ENCODE measurements at places on chromosomes 1 and 21.

DNA sequence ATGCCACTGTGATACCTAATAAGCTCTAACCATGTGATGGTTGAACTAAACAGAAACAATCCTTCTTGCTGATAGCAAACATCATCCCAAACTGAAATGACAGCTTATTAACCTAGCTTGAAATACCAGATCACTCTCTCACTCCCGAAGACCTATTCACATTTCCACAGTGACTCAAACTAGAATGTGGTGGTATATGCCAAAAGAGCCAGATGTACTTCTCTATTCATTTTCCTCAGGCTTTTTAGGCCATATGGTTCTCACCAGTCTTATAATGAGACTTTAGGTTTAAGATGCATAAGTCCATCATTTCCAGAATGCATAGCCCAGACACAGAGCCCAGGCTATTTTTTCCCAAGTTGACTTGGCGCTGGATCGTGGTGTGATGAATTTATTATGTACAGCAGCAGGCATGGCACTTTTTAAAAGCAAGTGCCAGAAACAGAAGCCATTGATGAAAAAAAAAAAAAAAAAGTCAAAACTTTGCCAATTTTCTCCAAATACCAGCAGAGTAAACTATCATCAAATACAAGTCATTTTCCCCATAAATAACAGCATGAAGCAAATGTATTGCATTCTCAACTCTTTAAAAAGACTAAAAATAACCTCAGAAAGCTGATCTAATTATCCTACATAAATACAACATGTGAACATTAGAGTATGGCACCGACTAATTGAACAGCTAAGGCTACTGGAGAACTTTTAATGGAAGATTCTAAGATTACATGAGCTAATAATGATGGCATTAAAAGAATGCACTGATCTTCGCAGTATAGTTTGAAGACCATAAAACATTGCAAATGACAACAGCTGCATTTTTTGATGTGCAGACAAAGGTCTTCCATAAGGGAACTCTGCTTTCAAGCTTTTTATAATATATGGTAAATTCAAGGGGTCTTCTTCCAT, 365.4 kb downstream of the LRRIQ3 start:
- DNase-seq = no peak

DNA sequence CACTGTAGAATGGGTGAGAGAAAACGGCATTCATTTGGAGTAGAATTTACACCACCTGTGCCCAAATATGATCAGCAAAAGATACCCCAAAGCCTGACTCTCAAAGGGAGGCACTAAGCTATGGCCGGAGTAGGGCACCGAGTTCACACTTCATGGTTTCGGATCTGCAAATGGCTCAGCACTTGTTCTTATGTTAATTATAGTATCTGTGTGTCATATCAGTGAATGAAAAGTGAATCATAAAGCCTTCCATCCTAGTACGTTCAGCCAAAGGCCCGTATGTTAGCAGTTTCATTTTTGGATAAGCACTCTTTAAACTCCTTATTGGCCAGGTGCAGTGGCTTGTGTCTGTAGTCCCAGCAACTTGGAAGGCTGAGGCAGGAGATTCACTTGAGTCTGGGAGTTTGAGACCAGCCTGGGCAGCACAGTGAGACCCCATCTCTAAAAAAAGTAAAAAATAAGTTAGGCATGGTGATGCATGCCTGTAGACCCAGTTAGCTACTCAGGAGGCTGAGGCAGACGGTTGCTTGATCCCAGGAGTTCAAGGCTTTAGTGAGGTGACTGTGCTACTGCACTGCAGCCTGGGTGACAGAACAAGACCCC, 4.9 kb upstream of the CORT start:
- DNase-seq = no peak

DNA sequence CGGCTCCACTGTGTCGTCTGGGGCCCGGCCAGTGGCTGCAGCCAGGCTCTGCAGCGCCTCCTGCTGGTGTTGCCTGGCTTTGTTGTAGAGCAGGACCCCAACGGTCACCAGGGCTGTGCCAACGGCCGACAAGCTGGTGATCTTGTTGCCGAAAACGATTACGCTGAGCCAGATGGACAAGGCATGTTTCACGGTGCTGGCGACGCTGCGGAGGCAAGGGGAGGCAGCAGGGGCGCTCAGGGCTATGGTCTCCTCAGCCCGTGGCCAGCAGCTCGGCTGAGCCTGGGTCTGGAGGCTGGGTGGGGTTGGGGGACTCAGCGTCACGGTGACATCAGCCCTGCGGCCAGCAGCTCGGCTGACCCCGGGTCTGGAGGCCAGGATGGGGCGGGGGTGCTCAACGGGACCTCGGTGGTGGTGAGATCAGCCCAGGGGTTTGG, 7.0 kb upstream of the CDK11B start:
- DNase-seq = peak; percentile 27

- DNase-seq = no peak
These were observed 1.2 kb downstream of the STPG1 start for GRCh38 chr1:24412408-24412807.

DNA sequence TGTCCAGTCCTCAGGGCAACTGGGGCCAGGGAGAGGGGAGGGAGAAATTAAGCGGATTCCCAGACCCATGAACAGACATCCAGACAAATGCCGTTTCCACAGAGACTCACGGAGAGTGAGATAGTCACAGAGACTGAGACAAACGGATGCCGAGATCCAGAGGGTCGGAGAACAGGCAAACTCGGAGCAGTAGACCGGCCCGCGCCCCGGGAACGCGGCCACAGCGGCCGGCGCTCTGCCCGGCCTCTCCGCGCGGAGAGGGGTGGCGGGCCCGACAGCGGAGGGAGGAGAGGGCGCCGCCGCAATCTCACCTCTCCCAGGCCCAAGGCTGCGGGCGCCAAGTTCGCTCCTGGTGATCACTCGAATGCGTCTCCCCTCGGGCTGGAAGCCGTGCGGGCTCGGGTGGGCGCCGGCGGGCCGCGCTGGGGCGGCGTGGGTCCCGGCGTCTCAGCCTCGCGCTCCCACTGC, 831 bp upstream of the FOXD2 start:
- DNase-seq = peak; percentile 58

- DNase-seq = no peak
These were observed 58.5 kb upstream of the BCL10 start for GRCh38 chr1:85334962-85335361.

DNA sequence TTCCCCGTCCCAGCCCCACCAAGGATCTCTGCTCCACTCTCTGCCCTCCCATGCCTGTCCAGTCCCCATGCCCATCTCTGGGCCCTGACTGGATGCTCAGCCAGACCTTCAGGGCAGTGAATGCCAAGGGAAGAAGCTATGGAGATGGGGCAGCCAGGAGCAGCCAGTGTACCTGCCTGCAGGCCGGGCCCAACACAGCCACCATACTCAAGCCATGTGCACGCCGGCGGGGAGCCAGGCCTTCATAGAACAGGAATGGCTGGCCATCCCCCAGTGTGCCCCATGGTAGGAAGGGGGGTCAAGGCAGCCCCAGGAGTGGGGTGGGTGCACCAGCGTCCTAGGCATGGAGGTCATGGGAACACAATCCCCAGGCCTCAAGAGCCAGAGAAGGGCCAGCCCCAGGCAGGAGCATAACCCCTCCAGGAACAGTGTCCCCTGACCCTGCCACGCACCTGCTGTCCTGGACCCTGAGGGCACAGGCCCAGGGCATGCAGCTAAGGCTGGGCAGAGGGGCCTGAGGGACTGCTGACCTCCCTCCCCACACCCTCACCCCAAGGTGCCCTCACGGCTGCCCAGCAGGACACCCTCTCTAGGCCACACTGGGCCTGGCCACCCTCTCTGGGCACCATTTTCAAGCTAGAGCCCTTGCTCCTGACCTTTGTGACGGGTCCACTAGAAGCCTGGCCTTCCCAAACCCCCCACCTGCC, 20.3 kb upstream of the ARF1 start:
- DNase-seq = no peak

DNA sequence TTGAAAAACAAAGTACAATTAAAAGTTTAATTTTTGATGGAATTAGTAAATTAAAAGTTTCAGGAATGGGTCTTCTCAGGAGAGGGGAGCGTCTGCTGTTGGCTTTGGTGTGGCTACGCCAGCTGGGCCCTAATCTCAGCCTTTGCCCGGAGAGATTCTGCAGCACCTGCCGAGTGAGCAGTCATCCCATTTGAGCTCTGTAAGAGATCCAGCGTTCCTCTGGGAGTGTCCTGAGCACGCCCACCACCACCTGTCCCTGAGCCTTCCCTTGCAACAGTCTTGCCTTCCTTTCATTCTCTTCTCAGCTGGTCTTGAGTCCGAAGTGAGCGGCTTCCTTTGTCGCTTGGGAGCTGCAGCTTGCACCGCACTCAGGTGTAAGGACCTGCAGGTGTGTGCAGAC, 263.1 kb downstream of the CAMTA1 start:
- no peak for DNase-seq

GRCh38 chr1:219058891-219059820, 114.5 kb upstream of the LYPLAL1 start:
- DNase-seq = no peak

DNA sequence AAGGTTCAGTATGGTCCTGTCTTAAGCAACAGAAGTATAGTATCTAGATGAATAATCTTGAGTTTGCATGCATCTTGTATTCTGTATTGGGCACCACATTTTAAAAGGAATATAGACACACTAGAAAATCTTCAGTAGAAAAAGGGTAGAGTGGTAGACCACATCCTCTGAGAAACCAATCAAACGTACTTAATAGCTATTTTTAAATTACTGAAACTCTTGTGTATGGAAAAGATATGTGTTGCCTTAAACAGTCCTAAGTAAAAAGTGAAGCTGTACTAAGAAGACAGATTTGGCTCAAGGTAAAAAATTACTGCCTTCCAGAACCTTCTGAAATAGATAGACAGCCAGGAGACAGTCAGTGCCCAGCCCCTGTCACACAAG, 3.1 kb downstream of the CTXND2 start:
- no peak for DNase-seq

- peak; percentile 94 for DNase-seq
These were observed at the start of gene RNF187 for GRCh38 chr1:228487336-228488124. RNF187 (plus strand) TSS chr1:228487382.

DNA sequence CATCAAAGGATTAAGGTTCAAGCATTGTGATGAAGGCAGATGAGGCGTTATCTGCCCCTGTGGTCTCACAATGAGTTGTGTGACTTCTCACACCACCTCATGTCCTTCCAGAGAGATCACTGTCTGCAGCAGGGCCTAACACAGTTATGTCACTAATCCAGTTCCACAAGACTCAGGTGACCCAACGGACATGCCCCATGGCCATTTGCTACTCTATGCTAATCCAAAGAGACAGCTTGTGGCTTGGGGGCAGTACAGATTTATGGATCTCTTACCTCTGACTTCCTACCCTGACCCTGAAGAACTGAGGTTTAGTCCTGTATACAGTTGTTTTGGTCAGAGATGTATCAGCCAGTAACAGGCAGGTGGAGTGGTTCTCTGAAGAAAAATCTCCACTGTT, 147.1 kb downstream of the GLUL start:
- DNase-seq = no peak

Data from hepatic stellate cell (primary cell).